ENCODE measurements at places on chromosomes 12 and 14. TPM values are rescaled to one million over a fixed set of nuclear protein-coding genes. Genes with fewer than 3 reads are reported as not detected.
A peak's percentile ranks its signal among the peaks of the same experiment; 100 is the strongest.

GRCh38 chr14:48937541-48938195 is 648.5 kb downstream of the RPS29 start:
- no peak overlapping the region for H3K27ac ChIP-seq
- H3K4me3 ChIP-seq: no peak overlapping the region
- no peaks in the 10 kb centered on the region for H3K36me3 ChIP-seq

The DLGAP5 gene
- total RNA-seq: 115 TPM

GRCh38 chr12:70365648-70366518 is at the start of gene KCNMB4:
Gene KCNMB4 (plus strand): TSS chr12:70366290. CDS start chr12:70366735, 445 bp downstream.
- H3K27me3 ChIP-seq: no peaks in the 10 kb centered on the region
- DNase-seq: peak; percentile 97
- no peak within 1 kb of the TSS for H3K27ac ChIP-seq

DNA sequence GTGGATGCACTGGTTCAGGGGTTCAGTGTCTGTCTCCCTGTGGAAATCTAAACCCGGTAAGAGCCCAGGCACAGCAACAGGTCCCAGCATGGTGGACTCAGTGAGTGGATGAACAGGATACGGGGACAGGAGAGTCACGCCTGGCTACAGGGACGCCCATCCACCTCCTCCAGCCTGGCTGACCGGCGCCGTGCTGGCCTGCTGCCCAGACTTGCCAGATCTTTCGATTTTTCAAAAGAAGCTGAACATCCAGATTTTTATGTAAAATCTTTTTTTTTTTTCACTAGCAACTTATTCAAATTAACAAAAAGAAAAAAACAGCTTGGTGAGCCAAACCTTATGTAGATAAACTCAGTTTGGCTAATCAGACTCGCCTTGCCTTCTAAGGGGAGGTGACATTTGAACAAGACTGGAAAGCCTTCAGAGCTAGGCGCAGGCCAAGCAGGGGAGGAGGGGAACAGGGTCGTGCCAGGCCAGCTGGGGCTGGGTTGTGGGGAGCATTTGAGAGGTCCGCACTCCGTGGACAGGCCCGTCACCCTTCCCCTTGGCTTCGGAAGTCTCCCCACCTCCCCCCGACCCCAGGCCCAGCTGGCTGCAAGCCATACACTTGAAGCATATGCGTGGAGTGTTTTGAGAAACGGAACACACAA is 87.8 kb upstream of the NCOR2 start:
- no peak overlapping the region for H3K27ac ChIP-seq
- 0 out of 2 replicates have a peak, but pooled peaks cover 2% of the 10 kb centered on the region for H3K4me1 ChIP-seq
- H3K36me3 ChIP-seq: no peaks in the 10 kb centered on the region
- no peak overlapping the region for H3K4me3 ChIP-seq
- no peak for DNase-seq
- no peaks in the 10 kb centered on the region for H3K27me3 ChIP-seq

GRCh38 chr12:47413806-47414205 is 292.0 kb downstream of the RPAP3 start:
- no peaks in the 10 kb centered on the region for H3K4me1 ChIP-seq
- H3K36me3 ChIP-seq: no peaks in the 10 kb centered on the region
- H3K27ac ChIP-seq: no peak overlapping the region
- no peak overlapping the region for H3K4me3 ChIP-seq

The NXPH4 gene
- 2.1 TPM for total RNA-seq

DNA sequence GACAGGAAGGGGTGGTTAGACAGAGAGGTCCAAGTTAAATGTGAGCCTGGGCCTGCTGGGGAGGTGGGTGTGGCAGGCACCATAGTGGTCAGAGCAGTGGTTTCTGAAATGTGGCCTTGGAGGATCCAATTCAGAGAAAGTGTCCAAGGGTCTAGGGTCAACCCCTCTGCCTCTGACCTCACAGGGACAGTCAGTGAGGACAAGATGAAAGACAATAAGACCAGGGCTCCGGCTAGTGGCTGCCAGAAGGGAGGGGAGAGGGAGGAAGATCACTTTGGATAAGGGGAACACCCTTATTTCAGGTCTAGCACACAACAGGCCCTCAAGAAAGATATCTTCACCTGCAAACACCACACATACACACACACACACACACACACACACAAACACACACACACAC is 335.1 kb downstream of the MED13L start:
- H3K36me3 ChIP-seq: peaks cover 9% of the 10 kb centered on the region
- no peaks in the 10 kb centered on the region for H3K27me3 ChIP-seq
- no peak overlapping the region for H3K4me3 ChIP-seq

GRCh38 chr12:96186607-96187301 is 7.4 kb upstream of the ELK3 start:
- H3K4me1 ChIP-seq: no peaks in the 10 kb centered on the region
- no peaks in the 10 kb centered on the region for H3K27me3 ChIP-seq
- H3K36me3 ChIP-seq: no peaks in the 10 kb centered on the region
- no peak for DNase-seq
- no peak overlapping the region for H3K27ac ChIP-seq

DNA sequence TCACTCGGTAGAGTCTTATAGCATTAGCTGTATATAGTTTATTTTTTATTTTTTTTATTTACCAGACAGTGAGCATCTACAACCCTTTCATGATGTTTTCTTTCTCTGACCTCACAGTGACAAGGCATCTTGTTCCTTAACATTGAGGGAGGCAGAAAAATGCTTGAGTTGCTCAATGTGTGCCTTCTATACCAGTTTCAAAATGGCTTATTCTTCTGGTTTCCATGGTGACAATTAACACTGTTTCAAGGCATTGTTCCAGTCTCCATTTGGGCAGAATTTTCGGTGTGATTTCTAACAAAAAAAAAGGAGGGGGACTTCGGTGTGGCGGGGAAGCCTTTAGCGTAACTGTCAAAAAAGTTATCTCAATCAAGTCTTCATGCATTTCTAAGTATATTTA is 209.7 kb upstream of the NPAS3 start:
- no peak overlapping the region for H3K4me3 ChIP-seq
- H3K4me1 ChIP-seq: no peaks in the 10 kb centered on the region
- no peak for DNase-seq
- no peaks in the 10 kb centered on the region for H3K27me3 ChIP-seq

The AMHR2 gene
- total RNA-seq: not detected

GRCh38 chr14:74763803-74764531 is 851 bp downstream of the YLPM1 start:
- no peak overlapping the region for H3K27ac ChIP-seq
- DNase-seq: peak; percentile 27
- peaks cover 2% of the 10 kb centered on the region for H3K4me1 ChIP-seq
- peaks cover 16% of the 10 kb centered on the region for H3K36me3 ChIP-seq
- H3K27me3 ChIP-seq: no peaks in the 10 kb centered on the region

DNA sequence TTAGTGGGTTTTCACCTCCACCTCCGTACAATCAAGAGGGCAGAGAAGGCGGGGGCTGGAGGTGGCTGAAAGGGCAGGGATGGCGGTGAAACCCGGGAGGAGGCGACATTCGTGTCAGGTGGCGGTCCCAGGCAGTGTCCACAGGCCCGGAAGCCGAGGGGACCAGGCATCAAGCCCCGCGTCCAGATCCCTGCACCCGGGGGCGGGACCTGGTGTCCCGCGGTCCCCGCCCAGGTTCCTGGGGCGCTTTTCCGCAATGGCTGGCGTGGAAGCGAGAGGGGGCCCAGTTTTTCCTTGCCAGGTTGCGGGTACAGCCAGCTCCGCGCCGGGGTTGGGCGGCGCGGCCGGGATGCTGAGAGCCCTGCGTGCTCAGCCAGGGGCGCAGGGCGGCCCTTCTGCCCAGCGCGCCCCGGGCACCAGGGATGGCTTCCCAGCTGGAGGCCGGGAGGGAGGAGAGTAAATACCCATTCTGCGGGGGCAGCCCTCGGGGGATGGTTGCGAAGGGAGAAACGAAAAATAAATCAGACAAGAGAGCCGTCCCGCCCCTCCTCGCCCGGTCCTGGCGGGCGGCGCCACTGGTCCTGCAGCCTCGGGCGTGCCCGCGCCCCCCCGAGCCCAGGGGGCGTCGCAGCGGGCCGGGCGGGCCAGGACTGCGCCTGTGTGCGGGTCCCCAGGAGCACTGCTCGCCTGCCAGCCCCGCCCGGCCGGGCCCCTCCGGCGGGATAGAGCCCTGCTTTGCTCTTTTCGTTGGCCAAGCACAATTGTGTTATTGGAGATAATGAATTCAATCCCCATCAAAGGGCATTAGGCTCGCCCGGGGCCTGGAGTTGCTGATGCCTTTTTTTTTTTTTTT is 11.5 kb downstream of the FOXA1 start:
- no peaks in the 10 kb centered on the region for H3K4me1 ChIP-seq
- H3K36me3 ChIP-seq: no peaks in the 10 kb centered on the region
- no peak overlapping the region for H3K27ac ChIP-seq
- H3K27me3 ChIP-seq: peaks cover 59% of the 10 kb centered on the region
- no peak overlapping the region for H3K4me3 ChIP-seq

DNA sequence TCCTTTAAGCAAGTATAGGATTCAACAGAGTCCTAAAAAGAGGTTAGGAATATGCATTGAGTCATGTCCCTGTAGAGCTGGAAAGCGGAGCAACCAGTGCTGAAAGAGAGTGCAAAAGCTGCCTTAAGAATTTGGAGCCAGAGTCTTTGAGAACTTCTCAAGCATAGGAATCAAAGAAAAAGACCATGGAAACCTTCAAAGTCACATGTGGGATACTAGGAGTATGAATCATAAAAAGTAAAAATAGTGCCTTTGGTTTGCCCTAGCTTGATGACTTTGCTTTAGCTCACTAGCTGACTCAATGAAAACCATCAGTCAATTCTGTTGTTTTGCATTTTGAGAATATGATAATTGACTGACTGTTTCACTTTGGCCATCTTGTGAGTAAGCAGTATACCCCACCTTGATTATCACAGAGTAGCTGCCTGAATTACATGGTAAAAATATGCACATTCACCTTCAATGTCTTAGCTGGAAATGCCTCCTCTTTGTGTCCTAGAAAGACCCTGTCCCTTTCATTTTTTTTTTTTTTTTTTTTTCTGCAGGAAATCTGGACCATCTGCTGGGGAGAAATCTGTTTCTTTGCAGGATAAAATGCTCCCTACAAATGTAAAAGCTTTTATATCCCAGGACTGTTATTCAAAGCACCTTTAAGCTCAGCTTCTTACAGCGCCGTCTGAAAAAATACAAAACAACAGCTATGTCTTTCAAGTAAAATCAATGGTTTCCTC is 248.6 kb upstream of the KRR1 start:
- no peak overlapping the region for H3K4me3 ChIP-seq
- no peak overlapping the region for H3K27ac ChIP-seq
- H3K36me3 ChIP-seq: no peaks in the 10 kb centered on the region
- peaks cover 2% of the 10 kb centered on the region for H3K4me1 ChIP-seq
- no peak for DNase-seq

- no peaks in the 10 kb centered on the region for H3K4me1 ChIP-seq
- no peak overlapping the region for H3K4me3 ChIP-seq
- no peaks in the 10 kb centered on the region for H3K27me3 ChIP-seq
- H3K27ac ChIP-seq: no peak overlapping the region
- DNase-seq: no peak
- H3K36me3 ChIP-seq: no peaks in the 10 kb centered on the region
Measured at GRCh38 chr12:23729359-23729758, 220.1 kb downstream of the SOX5 start.

The KRT71 gene
- not detected for total RNA-seq

DNA sequence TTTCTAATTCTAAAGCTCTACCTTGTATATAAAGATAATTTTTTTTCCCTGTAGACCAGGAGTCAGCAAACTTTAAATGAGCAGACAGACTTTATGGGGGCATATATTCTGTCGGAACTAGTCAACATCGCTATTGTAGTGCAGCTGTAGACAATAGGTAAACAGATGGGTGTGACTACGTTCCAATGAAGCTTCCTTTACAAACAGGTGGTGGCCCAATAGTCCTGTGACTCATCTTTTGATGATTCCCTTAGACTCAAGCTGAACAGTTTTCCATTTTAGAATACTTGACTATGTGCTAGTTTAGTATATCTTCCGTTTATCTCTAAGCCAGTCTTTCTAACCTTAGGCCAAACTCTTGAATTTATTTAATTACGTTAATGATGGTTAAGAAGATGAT is 16.3 kb downstream of the MUCL1 start:
- no peak for DNase-seq
- H3K4me3 ChIP-seq: no peak overlapping the region
- no peaks in the 10 kb centered on the region for H3K27me3 ChIP-seq
- H3K4me1 ChIP-seq: no peaks in the 10 kb centered on the region
- H3K27ac ChIP-seq: no peak overlapping the region
- H3K36me3 ChIP-seq: no peaks in the 10 kb centered on the region

The AQP2 gene
- total RNA-seq: not detected

GRCh38 chr14:62988967-62989366 is 56.3 kb downstream of the KCNH5 start:
- H3K4me1 ChIP-seq: no peaks in the 10 kb centered on the region
- no peaks in the 10 kb centered on the region for H3K27me3 ChIP-seq
- H3K4me3 ChIP-seq: no peak overlapping the region
- H3K36me3 ChIP-seq: peaks cover 2% of the 10 kb centered on the region
- H3K27ac ChIP-seq: no peak overlapping the region

The ALX1 gene
- total RNA-seq: 2.1 TPM

DNA sequence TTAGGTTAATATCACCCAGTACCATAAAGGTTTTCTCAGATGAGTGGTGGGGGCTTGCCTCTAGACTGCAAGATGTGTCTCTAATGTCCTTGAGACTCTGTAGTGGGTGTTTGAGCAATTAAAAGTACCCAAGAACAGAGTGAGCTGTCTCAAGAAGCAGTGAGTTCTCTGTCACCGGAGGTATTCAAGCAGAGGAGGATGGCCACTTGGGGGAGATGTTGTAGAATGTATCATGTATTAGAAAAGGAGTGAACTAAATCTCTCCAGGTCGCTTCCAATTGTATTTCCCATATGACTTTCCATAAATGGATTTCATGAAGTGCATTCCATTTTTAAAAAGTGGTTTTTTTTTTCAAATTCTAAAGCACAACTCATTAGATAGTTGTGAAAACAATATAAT is 35.0 kb downstream of the SLC17A8 start:
- H3K4me3 ChIP-seq: no peak overlapping the region
- H3K36me3 ChIP-seq: no peaks in the 10 kb centered on the region
- no peaks in the 10 kb centered on the region for H3K4me1 ChIP-seq
- no peak overlapping the region for H3K27ac ChIP-seq
- no peaks in the 10 kb centered on the region for H3K27me3 ChIP-seq

DNA sequence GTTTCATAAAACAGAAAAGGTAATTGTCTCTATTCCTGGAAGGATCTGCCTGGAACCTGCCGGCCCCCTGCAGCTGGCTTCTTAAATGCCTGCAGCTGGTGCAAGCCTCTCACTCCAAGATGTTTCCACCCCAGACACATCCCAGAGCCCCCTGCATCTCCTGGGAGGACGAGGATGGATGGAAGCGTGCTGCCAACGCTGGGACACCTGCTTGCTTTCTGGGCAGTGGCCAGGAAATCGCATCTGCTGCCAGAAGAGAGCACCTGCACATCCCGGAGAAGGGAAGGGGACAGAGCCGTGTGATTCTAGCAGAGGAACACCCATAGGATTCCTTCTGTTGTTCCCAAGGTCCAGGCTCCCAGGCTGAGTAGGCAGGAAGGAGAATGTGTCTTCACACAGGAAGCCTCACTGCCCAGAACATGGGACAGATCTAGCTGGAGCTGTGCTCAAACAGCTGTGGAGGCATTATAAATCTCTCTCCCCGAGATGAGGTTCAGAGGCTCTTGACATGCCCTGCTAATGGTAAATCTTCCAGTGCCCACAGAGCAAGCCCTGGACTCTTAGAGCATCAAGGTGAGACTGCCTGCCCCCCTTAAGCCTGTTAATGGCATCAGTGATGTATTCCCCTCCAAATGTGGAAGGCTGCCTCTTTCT is 138.8 kb upstream of the MAP1LC3B2 start:
- no peaks in the 10 kb centered on the region for H3K4me1 ChIP-seq
- peaks cover 6% of the 10 kb centered on the region for H3K36me3 ChIP-seq
- no peak overlapping the region for H3K27ac ChIP-seq
- DNase-seq: no peak
- H3K4me3 ChIP-seq: no peak overlapping the region

Measured in H9 (cell line).